ENCODE measurements at places on chromosomes 16 and 17.
A peak's percentile ranks its signal among the peaks of the same experiment; 100 is the strongest.

DNA sequence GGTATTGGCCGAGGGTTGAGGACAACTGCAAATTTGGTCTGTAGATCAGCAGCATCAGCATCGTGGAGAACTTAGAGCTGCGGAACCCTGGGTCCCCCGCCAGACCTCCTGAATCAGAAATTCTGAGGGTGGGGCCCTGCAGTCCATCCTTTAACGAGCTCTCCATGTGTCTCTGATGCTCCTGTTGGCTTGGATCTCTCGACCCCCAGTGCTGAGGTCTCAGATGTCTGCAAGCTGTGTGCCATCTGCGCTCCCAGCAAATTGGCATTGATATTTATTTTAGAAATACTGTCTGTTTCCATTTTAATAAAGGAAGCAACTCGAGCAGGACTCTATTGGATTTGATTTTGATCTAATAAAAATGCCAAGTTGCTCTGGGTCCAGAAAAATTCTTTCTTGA is 250.0 kb downstream of the KATNIP start:
- H3K27me3 ChIP-seq: peaks cover 13% of the 10 kb centered on the region
- no peak for DNase-seq
- H3K4me3 ChIP-seq: no peak overlapping the region
- no peaks in the 10 kb centered on the region for H3K36me3 ChIP-seq
- no peak overlapping the region for H3K27ac ChIP-seq
- H3K4me1 ChIP-seq: no peaks in the 10 kb centered on the region

- DNase-seq: no peak
- H3K27me3 ChIP-seq: no peaks in the 10 kb centered on the region
- H3K36me3 ChIP-seq: no peaks in the 10 kb centered on the region
- H3K4me1 ChIP-seq: peaks cover 4% of the 10 kb centered on the region
- no peak overlapping the region for H3K27ac ChIP-seq
These were observed 9.1 kb downstream of the CHST6 start for GRCh38 chr16:75486014-75486675.

- H3K36me3 ChIP-seq: no peaks in the 10 kb centered on the region
- no peak for DNase-seq
- H3K27me3 ChIP-seq: no peaks in the 10 kb centered on the region
- no peak overlapping the region for H3K27ac ChIP-seq
- no peak overlapping the region for H3K4me3 ChIP-seq
These were observed 82.5 kb upstream of the TNRC6C start for GRCh38 chr17:77875881-77876509.

DNA sequence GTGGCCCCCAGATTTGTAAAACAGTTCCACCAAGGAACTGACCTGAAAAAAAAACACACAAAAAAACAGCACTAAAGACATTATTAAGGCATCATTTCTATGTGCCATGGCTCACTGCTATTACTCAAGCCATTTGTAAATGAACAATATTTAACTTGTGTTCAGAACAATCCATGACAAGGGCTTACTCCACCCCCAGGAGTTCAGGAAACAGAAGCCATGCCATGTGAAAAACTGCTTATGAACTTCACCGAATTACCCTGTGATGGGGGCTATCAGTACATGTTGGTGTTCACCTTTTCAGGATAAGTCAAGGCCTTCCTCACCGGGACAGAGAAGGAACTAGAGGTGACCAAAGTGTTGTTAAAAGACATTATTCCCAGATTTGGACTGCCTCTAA is 19.2 kb downstream of the ACSM1 start:
- H3K27me3 ChIP-seq: no peaks in the 10 kb centered on the region
- DNase-seq: no peak
- H3K36me3 ChIP-seq: no peaks in the 10 kb centered on the region
- no peaks in the 10 kb centered on the region for H3K4me1 ChIP-seq

- peaks cover 14% of the 10 kb centered on the region for H3K4me1 ChIP-seq
- DNase-seq: peak; percentile 82
- H3K27ac ChIP-seq: peak overlapping the region; percentile 96
- peak overlapping the region; percentile 71 for H3K4me3 ChIP-seq
- no peaks in the 10 kb centered on the region for H3K36me3 ChIP-seq
These were observed 893 bp downstream of the POLR3E start for GRCh38 chr16:22297871-22298733.

Measured in psoas muscle (tissue), 8 donors.